Progenitor cell of endocrine pancreas (in vitro differentiated cells): ENCODE measurements at places on chromosomes 7 and 10. TPM values are rescaled to one million over a fixed set of nuclear protein-coding genes. Genes with fewer than 3 reads are reported as not detected.

- no peak for DNase-seq
Observed at GRCh38 chr7:68958571-68958970, 639.7 kb upstream of the AUTS2 start.

- DNase-seq = peak; percentile 75
Observed at GRCh38 chr7:54664235-54665228, 94.5 kb downstream of the SEC61G start.

DNA sequence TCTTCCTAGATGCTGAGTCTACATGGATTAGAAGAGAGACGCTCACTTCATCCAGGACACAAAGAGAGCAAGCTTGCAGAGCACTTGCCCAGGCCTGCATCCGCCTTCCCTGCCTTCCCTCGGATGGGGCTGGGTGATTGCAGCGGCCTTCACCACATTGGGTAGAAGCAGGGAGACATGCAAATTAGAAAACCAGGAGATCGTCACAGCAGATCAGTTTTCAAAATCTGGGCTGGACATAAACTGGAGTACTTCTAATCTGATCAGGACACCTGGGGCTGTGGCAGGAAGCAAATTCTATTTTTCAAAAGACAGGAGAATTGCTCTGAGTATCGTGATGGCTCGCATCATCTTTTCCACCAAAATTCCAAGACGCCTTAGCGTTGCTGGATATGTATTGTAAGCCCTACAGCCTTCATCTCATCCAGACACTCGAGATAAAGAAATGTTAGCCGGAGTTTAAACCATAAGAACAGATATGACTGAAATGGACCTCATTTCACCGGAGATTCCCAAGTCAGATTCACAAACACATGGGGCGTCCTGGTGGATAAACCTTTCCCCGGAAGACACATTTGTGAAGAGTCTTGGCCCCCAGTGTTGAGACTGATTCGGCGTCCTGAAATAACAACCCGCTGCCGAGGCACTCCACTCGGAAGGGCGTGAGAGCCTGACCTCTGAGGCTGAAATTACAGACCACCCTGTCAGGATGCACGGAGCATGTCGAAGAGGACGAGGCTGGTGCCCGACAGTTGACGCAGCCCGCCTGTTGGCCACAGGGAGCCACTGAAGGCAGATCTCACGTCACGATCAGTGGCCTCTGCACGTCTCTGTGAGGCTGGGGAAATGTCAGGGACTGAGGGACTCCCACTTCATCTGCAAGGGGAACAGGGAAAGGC lies 91.2 kb upstream of the PARD3 start:
- DNase-seq = no peak

- DNase-seq = no peak
Observed at GRCh38 chr10:6328699-6329423, 126.1 kb downstream of the PFKFB3 start.

GRCh38 chr7:38070718-38071117 lies 107.3 kb upstream of the STARD3NL start:
- DNase-seq = no peak

DNA sequence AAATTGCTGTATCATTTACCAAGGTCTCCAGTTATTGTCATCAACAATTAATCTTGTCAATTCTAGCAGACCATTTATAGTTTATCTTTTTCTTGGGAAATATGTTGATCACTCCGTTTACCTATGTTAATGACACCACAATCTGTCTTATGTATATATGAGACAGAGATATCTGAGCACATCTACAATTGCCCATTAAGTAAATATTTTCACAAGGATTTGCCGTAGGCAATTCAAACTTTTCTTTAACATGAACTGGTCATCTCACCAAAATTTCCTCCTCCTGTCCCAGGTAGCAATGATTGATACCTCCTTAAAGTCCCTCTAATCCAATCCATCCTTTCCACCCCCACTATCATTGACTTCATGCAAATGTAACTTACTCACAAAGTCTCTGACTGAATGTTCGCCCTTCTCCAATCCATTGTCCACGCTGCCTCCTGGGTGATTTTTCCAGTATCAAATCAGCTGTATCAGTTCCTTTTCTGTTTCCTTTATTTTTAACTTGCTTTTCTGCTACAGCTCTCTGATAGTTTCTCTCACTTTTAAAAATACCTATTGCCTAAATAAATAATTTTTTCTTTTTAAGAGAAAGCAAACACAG lies 138.3 kb downstream of the GNAT3 start:
- no peak for DNase-seq

DNA sequence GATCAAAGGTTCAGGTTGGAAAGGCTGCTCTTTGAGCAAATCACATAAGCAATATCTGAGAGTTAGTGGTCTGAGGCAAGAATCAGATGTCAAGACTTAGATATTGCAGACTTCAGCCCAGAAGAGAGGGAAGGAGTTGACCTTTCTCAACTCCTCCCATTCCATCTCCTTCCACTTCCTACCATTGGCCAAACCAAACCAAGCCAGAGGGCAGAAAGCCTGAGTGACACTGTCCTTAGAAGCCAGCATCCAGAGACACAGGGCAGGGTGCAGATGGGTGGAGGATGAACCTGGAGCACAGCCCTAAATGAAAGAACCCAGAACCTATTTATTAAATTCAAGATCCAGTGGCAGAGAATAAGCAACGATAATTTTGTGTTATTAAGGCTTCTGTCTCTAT lies 180.5 kb downstream of the HIBADH start:
- DNase-seq = no peak

DNA sequence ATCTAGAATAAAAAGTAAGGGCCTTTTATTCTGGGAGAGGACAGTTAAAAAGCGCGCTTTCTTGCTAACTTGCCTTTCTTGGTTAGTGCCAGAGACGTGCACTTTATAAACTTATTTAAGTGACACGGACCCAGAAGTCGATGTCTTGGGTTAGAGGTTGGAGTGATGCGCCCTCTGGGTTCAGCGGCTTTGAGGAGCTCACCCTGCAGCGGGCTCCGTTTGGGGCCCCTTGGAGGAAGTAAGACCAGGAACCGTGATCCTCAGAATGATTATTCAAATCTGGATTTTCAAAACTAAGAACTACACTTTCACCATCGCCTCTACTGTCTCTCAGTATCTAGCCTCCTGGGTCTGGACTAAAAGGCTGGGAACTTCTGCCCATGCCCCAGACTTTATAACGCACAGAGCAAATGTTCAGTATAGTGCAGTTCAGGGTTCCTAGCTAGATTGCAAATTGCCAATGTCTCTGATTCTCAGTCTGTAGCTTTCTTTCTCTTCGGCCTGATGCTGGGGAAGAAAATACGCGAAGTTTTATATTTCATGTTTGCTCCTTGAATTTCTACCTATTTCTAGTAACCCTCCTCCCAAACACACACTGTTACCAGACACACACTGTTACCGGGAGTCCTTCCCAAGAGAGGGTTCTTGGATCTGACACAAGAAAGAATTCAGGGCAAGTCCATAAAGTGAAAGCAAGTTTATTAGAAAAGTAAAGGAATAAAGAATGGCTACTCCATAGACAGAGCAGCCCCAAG lies 18.6 kb upstream of the SMO start:
- DNase-seq = no peak

DNA sequence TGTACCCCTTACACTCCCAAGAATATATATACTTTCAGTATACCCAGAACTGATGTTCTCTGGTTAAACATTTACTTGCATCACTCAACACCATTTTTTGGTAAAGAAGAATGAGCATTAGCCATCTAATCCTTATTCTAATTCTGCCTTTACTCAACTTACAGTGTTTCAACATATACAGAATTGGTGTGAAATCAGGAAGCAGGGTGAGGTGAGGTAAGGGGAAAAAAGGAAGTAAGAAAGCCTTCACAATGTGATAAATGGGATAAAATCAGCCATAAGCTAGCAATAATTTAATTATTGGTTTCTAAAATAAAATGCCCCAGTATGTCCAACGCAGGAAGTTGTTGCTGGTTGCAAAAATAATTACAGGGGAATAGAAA lies 605.4 kb downstream of the KCNMA1 start:
- DNase-seq = no peak

GRCh38 chr10:77614778-77615625 lies 22.6 kb downstream of the KCNMA1 start:
- no peak for DNase-seq

DNA sequence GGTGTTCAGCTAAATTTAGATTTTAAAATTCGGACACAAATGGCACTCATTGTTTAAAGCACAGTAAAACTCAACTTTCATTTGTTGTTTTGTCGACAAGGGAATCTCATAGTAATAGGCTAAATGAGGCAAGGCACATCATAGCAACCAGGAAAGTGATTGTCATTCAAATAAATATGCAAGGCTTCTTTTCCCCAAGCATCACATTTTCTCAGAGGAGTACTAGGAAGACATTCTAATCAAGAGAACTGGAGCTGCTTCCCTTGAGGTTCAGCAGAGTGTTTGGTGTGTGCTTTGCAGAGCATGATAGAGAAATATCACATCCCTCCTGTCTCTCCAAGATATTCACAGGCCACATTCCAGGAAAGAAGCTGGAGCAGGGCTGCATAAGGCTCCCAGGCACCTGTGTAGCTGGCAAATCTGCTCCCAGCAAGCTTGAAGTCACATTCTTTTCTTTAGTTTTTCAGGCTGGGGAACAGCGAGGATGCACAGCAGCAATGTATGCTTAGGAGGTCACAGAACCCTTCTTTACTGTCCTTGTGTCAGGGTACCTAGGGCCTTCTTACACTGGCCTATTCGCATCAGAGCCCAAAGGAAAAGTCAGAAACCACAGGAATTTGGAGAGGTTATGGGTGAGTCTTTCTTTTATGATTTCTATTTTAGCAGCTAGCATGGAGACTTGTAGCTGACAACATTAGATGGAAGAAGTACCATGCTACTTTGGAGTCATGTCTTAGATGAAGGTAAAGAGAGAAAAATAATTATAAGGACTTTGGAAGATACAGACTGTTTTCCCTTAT lies 95.9 kb upstream of the HDAC9 start:
- DNase-seq = no peak

DNA sequence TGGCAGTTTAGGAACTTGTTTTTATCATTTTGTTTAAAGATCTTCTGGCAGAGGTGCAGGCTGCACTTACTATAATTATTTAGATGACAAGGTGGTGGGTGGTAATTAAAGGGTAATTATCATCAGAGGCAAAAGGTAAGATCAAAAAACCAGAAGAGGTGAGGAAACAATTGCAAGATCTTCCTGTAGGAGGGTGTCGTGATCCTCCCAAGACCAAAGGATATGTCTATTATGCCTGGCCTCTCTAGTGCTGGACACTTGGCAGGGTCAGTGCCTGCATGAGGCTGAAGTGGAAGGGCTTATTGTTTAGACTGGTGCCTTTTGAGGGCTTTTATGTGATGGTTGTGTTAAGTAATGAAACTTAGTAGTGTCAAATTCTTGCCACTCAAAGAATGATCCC lies 1.8 kb upstream of the WAPL start:
- no peak for DNase-seq

DNA sequence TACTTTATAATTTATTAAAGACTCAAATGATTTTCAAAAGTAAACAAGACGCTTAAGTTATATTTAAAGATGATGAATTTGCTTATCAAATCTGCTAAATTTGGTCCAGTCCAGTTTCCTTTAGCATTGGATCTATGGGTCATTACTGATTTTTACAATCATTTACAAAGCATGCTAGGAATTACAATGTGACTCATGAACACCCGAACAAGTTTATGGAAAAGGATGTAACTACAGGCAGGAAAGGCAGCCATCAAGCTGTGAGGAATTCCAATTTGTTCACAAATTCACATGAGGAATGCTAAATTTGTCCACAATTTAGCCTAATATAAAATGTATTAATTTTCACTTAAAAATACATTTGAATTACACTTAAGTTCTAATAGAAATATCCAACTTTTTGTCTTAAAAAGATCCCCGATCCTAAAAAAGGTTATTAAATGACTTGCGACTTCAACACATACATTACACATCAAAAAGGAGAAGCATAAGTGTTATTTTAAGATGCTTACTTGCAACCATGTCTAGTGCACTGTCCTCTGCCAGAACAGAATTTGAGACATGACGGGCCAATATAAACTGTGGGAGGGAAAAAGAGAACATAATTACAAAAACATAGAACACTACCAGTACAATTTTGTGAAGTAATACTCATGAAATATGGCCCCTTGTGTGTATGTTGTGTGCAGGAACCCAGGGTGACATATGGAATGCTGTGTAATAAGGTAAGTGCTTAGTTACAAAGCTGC lies 194.2 kb upstream of the SLC26A5 start:
- no peak for DNase-seq

GRCh38 chr7:31070991-31071644 lies 19.0 kb downstream of the ADCYAP1R1 start:
- no peak for DNase-seq

DNA sequence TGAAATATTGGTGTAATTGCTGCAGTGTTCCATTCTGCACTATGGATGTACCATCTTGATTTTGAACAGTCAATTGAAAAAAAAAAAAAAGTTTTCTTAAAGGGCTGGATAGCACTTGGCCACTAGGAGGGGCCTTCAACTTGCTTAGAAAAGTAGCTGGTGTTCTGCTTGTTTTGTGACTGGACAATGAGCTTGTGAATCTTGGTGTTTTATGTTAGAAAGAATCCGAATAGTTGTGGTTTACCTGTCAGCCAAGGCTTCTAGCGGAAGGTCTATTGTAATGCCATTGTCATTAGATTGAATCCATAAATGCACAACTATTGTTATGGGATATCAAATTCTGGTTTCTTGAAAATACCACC lies 77.1 kb downstream of the BMPER start:
- DNase-seq = no peak

DNA sequence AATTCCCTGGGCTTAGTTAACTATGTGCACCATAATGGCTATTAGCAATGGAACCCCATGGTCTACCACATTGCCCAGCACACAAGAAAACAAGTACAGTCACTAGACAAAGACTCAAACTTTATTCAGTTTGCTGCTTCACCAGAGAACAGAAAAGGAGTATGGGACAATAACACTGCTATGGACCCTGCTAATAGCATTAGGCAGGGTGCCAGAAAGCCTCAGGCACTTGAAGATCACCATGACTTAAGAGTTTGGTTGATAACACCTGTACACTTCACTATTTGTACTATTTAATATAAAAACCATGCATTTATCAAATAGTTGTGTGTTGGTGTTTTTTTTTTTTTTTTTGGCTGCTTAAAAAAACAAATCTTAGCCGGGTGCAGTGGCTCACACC lies 159.6 kb downstream of the KMT2E start:
- DNase-seq = no peak

DNA sequence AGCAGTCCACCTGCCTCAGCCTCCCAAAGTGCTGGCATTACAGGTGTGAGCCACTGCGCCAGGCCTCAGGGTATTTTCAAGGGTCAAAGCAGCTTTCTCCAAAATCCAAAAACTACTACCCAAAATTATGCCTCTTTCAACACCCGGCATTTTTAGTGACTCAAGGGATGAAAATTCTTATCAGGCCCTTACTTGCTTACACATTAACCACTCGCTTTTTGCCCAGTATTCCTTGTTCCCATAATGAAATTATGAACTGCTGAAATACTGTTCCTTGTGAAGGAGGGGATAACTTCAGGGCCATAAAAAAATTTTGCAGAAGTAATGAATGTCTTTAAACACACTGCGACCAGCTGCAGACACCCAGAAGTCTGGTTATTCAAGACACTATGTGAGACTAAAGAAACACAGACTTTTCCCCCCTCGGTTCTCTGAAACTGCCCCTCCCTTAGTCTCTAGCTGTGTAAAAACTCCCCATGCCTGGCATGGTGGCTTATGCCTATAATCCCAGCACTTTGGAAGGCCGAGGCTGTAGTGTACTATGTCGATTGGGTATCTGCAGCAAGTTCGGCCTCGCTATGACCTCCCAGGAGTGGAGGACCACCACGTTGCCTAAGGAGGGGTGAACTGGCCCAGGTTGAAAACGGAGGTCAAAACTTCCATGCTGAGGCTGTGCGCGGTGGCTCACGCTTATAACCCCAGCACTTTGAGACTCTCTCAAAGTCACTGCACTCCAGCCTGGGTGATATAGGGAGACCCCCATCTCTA lies 12.0 kb downstream of the FXYD4 start:
- no peak for DNase-seq

Gene FFAR4
- total RNA-seq = 0.07 and 0.13 TPM in 2 replicates

Gene PTPRN2
- total RNA-seq = 9.4 and 11.4 TPM in 2 replicates

Gene OR9A2
- not detected in 2 replicates for total RNA-seq

Gene NAT16
- not detected in 2 replicates for total RNA-seq
